Cerebellar cortex (tissue), 1 donor: ENCODE measurements at places on chromosomes 3 and 15.

- no peak for DNase-seq
Measured at GRCh38 chr3:45482829-45483228, 94.5 kb downstream of the LARS2 start.

DNA sequence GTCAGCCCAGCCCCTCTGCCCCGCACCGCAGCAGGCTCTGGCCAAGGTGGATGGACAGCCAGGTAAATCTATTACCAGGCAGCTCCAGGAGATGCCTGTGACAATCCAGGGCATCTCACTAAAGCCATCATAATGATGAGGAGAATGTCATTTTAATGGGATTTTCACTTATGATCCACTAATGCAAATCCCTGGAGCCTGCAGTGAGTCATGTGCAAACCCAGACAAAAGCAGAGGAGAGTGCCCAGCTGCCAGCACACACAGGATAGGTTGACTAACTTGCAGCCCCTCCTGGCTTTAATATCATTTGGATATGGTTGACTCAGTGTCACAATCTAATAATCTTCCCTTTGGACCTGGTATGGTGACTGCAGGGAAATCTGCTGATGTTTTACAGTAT, 206.9 kb upstream of the TRIM42 start:
- no peak for DNase-seq

DNA sequence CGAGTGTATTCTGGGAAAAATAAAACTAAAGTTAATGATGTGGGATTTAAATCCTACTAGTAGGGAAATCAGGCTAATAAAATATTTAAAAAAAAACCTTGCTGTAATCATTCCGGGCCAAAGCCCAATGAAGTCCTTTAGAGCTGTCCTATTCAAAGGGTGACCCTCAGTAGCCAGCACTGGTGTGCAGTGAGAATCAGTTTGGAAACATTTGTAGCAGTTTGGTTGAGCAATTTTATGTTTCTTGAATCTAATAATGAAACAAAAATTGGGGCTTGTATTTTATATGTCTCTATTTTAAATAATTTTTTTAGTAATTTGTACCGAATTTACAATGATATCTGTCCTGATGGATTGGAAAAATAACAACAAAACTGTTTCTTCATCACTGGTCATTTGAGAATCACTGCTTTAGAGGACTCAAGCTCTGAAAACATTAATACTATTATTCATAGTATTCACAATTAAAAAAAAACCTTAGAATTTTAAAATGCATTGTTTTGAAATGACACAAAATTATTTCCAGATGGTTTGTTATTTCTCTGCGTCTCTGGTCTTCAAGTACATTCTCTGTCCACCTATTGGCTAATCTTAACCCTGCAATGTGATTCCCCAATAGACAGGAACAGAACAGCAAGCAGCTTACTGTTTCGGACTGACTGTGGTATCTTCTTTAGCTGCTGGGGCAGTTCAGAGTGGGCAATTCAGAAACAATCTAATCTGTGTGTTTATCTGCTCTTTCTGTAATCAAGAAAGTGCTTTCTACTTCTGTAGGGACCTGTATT, 71.2 kb downstream of the OTOL1 start:
- no peak for DNase-seq

- DNase-seq, result no peak
Measured at GRCh38 chr3:121645054-121645453, 15.6 kb downstream of the HCLS1 start.

- no peak for DNase-seq
Measured at GRCh38 chr3:142450189-142450588, 2.4 kb upstream of the XRN1 start.

DNA sequence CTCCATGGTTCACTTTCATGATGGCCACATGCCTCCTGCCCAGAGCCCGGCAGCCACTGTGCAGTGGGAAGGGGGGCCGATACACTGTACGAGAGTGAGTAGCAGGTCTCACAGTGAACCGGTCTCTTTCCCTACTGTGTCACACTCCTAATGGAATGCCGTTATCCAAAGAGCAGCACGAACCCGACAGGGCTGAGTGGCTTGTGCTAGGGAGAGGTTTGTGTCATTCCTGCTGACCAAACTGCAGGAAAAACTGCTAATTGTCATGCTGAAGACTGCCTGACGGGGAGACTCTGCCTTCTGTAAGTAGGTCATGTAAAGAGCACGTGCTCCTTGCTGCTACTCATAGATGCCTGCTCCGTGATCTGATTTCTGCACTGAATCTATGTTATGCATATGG, 105.1 kb downstream of the ARPP21 start:
- peak; percentile 92 for DNase-seq

DNA sequence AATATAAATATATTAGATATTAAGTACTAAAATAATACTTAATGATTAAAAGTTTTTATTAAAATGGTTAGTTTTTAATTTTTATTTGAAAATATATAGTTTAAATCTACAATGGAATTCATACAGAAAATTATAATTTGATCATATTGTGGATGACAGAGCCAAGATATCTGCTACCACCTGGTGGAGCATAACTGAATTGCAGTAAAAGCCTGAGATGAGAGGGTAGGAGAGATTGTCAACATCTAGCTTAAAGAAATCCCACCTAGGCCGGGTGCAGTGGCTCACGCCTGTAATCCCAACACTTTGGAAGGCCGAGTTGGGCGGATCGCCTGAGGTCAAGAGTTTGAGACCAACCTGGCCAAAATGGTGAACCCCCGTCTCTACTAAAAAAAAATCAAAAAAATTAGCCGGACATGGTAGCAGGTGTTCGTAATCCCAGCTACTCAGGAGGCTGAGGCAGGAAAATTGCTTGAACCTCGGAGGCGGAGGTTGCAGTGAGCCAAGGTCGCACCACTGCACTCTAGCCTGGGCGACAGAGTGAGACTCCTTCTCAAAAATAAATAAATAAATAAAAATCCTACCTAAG, 25.1 kb upstream of the CSTA start:
- DNase-seq, result peak; percentile 4

- DNase-seq, result no peak
Measured at GRCh38 chr3:151560738-151561137, 99.9 kb upstream of the IGSF10 start.

- no peak for DNase-seq
Measured at GRCh38 chr15:59950603-59951388, 53.3 kb upstream of the FOXB1 start.

- no peak for DNase-seq
Measured at GRCh38 chr15:85609492-85609891, 185.2 kb downstream of the KLHL25 start.

DNA sequence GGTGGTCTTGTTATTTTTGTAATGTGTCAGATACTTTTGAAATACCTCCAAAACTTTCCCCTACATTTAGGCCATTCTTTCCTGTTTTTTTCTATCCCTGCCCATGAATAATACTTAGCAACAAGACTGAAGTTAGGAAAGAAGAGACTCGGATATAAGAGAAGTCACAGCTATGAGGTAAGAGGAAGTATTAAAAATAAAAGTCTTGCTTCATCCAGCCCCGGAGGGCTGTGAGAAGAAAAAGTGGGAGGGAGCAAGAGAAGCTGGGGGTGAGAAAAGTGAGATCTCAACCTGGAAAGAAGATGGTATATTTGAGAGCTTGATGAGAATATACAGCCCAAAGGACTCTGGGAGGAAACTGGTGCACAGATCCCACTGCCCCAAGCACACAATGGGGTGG, 213.5 kb upstream of the CDIN1 start:
- no peak for DNase-seq

GRCh38 chr15:41001524-41002214, 48.4 kb downstream of the CHAC1 start:
- no peak for DNase-seq

DNA sequence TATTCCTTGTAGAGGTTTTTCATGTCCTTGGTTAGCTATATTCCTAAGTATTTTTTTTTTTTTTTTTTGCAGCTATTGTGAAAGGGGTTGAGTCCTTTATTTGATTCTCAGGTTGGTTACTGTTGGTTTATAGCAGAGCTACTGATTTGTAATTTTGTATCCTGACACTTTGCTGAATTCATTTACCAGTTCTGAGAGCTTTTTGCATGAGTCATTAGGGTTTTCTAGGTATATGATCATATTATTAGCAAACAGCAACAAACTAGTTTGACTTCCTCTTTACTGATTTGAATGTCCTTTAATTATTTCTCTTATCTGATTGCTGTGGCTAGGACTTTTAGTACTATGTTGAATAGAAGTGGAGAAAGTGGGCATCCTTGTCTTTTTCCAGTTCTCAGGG, 737.4 kb downstream of the ZNF385D start:
- no peak for DNase-seq

DNA sequence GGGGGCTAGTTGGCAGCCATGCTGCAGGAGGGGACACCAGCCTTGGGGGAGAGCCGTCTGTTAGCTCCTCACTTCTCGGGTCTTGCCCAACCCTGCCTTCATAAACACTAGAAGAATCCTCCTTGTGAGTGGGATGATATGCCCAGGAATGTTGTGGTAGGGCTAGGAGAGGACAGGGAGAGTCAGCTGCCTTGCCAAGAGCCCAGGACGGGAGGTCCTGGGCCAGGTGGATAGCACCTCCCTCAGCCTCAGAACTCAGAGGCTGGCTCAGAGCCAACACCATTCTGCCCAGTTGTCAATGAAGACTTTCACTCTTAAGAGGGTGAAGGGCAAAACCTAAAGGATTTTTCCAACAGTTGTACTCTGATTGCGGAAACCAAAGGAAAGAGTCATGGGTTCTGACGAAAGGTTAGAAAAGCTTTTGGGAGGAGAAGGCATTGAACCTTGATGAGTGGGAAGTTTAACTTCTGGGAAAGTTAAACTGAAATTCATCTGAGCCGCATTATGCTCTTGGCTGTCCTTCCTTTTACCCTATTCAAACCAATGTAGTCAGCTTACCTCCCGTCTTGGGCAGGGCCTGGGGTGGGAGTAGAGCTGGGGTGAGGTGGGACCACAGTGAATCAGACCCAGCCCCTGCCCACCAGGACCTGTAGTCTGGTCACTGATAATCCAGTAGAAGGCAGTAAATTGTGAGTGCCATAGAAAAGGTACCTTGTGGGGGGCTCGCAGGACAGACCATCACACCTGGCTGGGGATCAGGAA, 81.9 kb downstream of the FAM43A start:
- no peak for DNase-seq

DNA sequence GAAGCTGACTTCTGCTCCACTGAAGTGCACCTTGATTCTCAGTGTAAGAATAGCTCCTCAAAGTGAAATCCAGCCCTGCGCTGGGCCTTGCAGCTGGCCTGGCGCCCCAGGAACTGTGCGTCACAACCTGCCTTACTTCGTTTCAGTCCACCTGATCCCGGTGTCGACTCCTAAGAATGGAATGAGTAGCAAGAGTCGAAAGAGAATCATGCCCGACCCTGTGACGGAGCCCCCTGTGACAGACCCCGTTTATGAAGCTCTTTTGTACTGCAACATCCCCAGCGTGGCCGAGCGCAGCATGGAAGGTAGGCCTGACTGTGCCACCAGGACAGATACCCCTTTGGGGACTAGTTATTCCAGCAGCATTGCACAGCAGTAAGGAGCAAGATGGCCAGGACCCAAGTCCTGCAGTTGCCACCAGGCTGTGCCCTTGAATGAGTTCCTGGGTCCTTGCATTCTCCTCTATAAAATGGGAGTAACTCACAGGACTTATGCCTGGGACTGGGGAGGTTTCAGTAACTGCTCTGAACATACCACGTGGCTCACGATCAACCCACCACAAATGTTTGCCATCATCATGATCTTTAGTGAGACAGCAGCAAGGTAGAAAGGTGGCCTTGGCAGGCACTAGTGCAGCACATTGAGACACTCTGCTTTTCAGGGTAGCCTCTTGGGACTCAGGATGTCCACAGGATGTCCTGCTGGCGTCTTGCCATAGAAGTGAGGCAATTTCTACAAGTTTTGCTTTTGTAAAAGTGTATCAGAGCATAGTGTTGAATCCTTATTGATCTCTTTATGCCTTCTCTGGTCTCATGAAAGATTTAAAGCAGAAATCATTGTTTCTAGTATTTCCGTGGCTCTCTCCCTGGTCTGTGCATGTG, 46.8 kb downstream of the PXYLP1 start:
- no peak for DNase-seq

- no peak for DNase-seq
Measured at GRCh38 chr3:44939581-44940036, 36.4 kb downstream of the ZDHHC3 start.

DNA sequence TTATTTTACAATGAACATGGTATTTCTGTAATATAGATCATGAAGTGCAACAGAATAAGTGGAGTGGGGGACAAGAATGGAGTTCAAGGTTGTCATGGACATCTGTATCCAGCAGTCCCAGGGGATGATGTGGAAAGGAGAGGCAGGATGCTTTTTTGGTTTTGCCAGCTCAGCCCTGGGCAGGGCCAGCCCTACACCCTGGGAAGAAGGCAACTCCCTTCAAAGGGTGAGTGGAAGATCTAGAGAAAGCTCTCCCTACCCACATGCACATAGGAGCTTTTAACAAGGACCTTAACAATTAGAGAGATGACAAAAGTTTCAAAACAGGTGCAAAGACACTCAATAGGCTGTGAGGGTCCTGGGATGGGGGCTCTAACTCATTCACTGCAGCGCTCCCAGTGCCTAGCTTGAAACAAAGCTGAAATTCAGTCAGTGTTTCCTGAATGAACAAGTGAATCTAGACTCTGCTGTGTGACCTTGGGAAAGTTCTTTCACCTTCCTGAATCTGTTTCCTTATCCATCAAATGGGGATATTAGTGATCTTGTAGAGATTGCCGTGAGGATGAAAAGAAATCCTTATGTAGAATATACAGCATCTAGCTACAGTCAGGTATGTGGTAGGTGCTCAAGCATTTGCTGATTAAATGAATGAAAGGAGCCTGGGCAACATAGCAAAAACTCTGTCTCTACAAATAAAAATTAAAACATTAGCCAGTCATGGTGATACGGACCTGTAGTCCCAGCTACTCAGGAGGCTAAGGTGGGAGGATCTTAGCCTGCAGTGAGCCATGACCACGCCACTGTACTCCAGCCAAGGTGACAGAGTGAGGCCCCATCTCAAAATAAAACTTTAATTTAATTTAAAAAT, 14.3 kb downstream of the BHLHE40 start:
- DNase-seq, result no peak

DNA sequence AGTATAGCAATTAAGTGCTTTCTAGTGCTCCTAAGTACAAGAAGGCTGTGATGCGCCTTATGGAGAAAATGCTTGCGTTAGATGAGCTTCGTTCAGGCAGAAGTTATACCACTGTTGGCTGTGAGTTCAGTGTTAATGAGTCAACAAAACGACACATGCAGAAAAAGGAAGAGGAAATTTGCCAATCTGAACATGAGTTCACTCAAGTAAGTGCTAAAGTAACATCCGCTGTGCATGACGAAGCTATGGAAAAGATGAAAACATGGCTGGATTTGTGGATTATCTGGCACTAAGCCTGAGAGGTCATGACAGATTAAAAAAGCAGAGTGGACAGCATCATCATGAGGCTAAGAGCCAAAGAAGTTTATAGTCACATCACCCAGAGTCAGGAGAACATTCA, 36.9 kb downstream of the SH3BP5 start:
- peak; percentile 73 for DNase-seq

- DNase-seq, result peak; percentile 29
Measured at GRCh38 chr15:75023872-75024636, 664 bp downstream of the PPCDC start.
